ENCODE measurements at places on chromosomes 7 and 10.

GRCh38 chr10:62044566-62044965 lies 143.1 kb downstream of the ARID5B start:
- no peak for DNase-seq

- DNase-seq: no peak
Measured at GRCh38 chr10:110057456-110057855, 49.7 kb downstream of the ADD3 start.

DNA sequence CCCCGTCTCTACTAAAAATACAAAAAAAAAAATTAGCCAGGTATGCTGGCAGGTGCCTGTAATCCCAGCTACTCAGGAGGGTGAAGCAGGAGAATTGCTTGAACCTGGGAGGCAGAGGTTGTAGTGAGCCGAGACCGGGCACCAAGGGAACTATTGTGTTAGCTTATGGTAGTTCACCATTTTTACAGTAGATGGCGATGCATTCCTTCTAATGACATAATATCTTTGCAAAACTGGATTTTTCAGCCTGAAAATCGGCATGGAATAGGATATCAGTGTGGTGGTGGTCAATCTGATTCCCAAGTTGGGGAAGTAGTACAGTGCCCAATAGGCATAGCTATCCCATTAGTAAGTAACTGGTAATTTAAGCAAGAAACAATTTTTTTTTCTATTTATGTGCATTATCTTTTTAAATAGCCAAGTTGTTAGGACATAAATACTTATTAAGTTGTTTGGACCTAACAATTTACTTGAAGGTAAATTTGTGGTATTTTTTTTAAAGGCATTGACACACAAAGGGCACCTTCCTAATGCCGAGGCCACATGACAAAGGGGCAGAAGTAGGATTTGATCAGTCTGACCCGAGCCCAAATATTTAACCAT lies 17.6 kb upstream of the IMPDH1 start:
- DNase-seq: peak; percentile 26

GRCh38 chr10:13834581-13835286 lies 248.0 kb downstream of the PRPF18 start:
- no peak for DNase-seq

DNA sequence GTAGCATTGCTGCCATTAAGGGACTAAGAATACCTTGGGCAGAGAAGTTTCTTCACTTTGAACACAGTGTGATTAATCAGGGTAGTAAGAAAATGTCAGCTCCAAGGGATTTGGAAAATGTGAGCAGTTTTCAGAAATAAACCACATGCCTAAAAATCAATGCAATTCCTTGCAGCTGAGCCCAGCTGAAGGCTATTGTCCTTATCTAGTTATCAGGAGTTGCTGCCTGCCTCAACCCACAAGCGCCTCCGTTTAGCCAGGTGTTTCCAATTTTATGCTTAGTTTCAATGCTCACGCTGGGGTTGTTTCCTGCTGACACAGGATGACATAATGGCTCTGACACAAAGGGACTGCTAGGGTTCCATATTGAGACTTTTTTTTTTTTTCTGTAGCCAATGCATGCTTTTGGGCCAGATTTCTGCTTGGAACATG lies 132.3 kb upstream of the ANK3 start:
- DNase-seq: no peak

DNA sequence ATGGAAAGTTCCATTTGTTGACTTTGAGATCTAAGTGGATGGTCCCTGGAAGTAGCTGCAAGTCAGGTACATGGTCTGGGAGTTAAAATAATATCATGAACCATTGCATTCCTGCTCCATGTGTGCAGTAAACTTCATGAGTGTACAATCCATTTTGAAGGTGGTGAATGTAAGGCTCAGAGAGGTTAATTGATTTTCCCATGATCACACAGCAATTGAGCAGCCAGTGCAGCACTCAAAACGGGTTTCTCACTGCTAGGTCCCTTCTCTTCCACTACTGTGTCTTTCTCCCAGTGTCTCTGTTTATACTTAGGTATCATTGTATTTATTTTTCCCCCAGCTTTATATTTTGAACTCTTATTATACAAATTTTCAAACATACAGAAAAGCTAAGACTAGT lies 9.9 kb downstream of the ZSCAN25 start:
- no peak for DNase-seq

DNA sequence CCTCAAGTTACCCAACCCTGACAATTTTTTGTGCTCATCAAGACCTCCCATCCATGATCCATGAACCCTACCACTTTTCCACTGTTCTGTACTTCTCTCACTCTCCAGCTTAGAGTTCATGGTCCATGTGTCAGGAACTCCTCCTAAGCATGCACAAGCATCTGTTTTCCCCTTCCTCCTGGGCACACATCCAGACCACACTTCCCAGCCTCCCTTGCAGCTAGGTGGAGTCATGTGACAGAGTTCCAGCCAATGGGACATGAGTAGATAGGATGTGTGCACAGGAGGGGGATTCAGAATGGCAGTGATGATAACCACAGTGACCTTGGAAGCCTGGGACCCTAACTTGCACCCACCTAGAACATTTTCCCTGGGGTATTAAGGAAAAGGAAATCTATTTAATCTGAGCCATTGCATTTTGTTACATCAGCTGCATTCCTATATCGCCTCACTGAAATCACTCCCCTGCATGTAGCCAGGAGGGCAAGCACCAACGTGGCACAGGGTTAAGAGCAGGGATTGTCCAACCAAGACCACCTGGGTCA lies 9.6 kb upstream of the FRMPD2 start:
- no peak for DNase-seq

DNA sequence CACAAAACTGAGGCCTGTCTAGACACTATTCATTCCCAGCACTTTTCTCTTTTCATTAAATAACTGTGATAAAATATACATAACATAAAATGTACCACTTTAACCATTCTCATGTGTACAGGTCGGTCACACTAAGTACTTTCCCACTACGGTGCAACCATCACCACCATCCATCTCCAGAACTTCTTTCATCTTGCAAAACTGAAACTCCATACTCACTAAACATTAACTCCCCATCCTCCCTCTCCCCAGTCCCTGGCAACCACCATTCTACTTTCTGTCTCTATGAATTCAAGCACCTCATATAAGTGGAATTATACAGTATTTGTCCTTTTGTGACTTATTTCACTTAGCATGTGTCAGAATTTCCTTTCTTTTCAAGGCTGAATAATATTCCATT lies 53.0 kb downstream of the ARHGAP12 start:
- DNase-seq: no peak

DNA sequence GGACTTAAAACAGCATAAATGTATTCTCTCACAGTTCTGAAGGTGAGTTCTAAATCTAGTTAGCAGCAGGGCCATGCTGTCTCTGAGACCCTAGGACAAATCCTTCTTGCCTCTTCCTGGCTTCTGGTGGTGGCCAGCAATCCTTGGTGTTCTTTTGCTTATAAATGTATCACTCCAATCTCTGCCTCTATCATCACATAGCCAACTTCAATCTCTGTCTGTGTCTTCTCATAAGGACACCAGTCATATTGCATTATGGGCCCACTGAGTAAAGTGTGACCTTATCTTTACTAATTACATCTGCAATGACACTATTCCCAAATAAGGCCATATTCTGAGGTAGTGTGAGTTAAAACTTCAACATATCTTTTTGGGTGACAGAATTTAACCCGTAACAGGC lies 778.9 kb downstream of the KCNMA1 start:
- DNase-seq: no peak

GRCh38 chr10:12022580-12023257 lies 19.9 kb downstream of the UPF2 start:
- no peak for DNase-seq

DNA sequence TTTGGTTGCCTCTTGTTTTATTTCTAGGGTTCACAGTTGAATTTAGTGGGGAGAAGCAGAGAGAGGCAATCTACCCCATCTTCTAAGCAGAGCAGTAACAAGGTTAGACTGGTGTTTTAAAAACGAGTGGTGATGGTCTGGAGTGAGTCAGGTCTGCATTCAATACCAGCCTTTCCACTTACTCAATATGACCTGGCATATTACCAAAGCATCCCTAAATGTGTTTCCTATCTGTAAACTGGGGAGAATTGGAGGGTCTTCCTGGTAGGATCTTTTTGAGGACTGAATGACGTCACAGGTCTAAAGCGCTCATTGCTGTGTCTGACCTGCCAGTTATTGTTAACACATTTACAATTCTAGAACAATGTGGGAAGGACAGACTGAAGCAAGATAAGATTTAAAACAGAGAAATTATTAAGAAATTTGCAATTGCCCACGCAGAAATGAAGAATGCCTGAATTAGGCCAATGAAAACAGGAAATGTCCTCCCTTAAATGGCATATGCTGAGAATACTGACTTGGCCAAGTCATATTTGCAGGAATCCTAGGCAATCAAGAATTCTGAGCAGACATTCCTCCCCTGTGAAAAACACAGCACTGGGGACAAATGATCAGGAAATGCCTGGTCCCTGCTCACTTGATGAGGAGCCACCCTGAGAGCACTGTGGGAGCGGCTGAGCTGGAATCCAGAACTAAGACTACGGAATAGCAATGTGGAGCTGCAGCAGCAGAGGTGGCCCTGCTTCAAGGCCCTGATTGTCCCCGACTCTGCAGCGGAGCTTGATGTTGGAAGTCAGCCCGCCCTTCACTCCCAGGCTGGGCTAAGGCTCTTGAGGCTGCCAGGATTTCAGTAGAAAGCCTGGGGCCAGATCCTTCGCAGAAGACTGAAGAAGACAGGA lies 184.5 kb upstream of the CXCL12 start:
- DNase-seq: no peak

- DNase-seq: no peak
Measured at GRCh38 chr7:17807242-17807641, 133.1 kb downstream of the SNX13 start.

- no peak for DNase-seq
Measured at GRCh38 chr7:19480383-19480782, 228.5 kb downstream of the POLR1F start.

GRCh38 chr7:11175887-11176286 lies 202.2 kb downstream of the PHF14 start:
- DNase-seq: no peak

DNA sequence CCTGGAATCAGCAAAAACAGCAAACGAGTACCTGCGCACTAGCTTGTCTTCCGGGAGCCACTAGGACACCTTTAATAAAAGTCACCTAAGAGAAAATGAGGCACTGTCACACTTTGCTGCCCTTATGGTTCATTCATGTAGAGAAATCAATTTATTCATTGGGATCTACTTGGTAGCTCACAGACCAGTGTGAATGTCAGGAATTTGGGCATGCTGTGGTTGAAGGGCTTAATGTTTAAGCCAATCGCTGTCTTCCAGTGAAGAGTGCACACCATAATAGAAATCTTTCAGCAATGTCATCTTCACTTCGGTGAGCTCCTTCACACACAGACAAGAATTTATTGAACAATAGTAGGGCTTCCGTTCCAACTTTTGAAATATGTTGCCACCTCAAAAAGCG lies 65.1 kb downstream of the MARCHF5 start:
- DNase-seq: no peak

All from stimulated activated CD4-positive, alpha-beta T cell treated with anti-CD3 and anti-CD28 coated beads, Interleukin-2, amount 100 ng/mL, for 24 hours (primary cell).